ENCODE measurements at places on chromosomes 11 and 22.

- DNase-seq: no peak
Observed at GRCh38 chr11:120858740-120859139, 165.2 kb upstream of the TBCEL start.

GRCh38 chr11:120522021-120522420 is 10.5 kb downstream of the GRIK4 start:
- DNase-seq: no peak

GRCh38 chr22:36329254-36330078 is 58.3 kb downstream of the MYH9 start:
- no peak for DNase-seq

DNA sequence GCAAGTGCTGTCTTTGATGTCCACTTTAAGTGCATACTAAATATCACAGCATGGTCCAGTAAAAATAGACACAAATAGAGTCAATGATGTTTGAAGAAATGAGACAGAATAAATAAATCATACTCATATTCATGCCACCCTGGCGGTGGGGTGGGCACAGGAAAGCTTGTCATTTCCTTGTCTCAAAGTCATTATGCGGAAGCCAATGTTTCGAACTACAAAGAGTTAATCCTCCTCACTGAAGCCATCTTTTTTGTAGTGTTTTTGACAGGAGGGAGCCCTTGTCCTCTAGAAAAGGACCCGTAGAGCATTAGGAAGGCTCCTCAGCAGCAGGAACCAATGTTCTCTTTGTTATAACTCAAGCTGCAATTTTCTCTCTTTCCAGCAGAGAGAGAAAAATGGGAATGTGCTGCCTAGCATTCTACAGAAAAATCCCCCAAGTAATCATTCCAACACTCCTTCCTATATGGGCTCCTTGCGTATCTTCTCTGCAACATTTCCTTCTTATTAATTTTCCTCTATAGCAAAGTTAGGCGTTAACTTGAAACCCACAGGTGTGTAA is 30.6 kb downstream of the SC5D start:
- no peak for DNase-seq

GRCh38 chr22:44097263-44098020 is 73.3 kb downstream of the PARVB start:
- no peak for DNase-seq

- DNase-seq: no peak
Observed at GRCh38 chr11:128766591-128767081, 72.8 kb downstream of the FLI1 start.

GRCh38 chr11:18395735-18396504 is 1.6 kb downstream of the LDHA start:
- peak; percentile 97 for DNase-seq

- DNase-seq: peak; percentile 35
Observed at GRCh38 chr11:44893846-44894617, 56.7 kb downstream of the TP53I11 start.

- DNase-seq: no peak
Observed at GRCh38 chr11:35859301-35859700, 84.6 kb upstream of the LDLRAD3 start.

DNA sequence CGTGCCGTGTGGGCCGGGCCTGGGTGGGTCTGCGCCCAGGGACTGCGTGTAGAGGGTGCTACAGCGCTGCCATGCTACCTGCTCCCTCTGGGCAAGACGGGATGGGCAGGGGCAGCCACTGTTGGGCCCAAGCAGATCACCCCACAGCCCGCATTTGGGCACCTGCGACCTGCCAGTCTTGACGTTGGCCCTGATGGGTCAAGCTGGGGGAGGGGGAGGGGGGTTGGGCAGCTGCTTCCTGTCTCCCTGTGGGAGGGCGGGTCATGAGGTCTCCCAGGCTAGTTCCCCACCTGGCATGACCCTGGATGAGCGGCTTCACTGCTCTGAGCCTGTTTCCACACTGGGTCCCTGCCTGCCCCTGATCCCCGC is 2.8 kb upstream of the RPS19BP1 start:
- no peak for DNase-seq

- no peak for DNase-seq
Observed at GRCh38 chr11:15153231-15153630, 38.5 kb downstream of the INSC start.

DNA sequence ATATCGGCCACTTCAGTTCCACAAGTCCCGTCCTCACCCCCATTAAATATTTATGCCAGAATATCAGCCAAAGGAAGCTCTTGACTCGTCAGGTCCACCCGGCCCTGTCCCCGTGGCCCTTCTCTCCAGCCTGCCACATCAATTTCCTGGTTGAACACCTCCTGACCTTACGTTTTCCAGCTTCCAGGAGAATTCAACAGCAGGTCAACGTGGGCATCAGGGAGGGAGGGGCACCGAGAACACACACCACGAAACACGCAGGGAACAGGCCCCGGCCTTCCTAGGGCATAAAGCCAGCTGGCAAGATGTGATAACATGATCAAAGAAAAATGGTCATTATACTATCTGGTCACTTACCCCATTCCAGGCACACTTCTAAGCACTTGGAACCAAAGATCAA is 15.3 kb downstream of the SULT4A1 start:
- DNase-seq: no peak

DNA sequence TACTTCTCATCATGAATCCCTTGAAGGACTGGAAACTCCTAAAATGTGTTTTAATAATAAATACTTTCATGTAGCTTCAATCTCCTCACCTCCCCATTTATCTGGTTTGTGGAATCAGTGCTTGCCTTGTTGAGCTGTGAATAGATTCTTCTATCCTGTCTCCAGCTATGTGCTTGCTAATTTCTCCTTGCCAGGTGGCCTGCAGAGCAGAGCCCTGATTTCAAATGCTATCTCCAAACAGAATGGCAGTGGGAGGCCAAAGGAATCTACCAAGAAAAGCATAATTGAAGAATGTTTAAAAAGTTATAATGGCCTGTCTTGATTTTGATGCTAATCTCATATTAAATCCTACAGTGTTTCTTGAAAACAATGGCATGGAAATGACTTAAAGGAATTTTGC is 309.3 kb upstream of the CHORDC1 start:
- DNase-seq: no peak

DNA sequence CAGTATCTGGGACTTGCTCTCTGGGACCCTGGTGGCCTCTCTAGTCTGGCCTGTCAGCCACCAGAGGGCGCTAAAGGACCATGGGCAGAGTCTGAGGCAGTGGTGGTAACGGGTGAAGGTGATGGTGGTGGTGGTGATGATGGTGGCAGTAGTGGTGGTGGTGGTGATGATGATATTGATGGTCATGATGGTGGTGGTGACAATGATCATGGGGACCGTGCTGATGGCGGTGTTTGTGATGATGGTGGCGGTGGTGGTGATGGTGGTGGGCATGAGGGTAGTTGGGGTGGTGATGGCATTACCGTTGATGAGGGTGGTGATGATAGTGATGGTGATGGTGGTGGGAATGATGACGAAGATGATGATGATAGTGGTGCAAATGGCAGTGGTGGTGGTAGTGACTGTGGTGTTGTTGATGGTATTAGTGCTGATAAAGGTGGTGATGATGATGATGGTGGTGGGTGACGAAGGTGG is 16.0 kb downstream of the TRPM5 start:
- no peak for DNase-seq

DNA sequence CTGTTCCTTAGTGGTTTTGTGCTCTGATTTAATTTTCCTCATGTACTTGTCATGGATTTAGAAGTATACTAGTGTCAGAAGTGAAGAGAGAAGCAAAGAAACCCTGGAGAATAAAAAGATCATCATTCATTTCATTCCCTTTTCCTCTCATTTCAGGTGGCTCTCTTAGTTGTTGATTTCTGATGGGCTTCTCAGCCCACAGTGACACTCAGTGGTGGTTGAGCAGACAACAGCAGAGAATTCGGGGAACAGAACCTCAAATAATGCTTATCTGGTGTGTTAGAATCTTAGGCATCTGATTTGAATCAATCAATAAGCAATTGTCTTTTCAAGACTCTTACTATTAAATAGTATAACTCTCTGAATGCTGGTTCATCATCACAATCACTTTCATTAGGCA is 1289.4 kb downstream of the FAM181B start:
- DNase-seq: no peak

DNA sequence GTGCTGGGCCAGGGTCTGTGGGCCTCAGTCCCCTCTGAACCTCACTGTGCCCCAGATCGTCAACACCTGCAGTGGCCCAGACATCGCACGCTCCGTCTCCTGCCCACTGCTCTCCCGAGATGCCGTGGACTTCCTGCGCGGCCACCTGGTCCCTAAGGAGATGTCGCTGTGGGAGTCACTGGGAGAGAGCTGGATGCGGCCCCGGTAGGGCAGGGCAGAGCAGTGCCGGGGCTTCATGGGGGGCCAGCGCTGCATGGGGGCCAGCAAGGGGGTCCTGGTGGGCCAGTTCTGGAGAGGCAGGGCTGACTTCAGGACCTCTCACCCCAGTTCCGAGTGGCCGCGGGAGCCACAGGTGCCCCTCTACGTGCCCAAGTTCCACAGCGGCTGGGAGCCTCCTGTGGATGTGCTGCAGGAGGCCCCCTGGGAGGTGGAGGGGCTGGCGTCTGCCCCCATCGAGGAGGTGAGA is 16.3 kb downstream of the EPS8L2 start:
- no peak for DNase-seq

DNA sequence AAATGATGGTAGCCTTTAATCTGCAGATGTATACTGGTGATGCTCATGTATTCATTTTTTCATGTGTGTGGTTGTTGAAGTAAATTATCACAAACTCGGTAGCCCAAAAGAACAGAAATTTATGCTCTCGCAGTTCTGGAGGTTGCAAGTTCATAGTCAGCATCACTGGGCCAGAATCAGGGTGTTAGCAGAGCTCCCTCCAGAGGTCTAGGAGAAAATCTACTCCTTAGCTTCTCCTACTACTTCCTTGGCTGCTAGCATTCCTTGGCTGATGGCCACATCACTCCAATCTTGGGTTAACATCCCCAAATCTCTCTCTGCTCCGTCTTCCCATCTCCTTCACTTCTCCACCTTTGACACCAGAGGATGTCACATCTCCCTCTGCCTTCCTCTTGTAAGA is 45.3 kb upstream of the GALNT18 start:
- no peak for DNase-seq

- DNase-seq: no peak
Observed at GRCh38 chr11:109783840-109784239, 309.4 kb upstream of the ZC3H12C start.

DNA sequence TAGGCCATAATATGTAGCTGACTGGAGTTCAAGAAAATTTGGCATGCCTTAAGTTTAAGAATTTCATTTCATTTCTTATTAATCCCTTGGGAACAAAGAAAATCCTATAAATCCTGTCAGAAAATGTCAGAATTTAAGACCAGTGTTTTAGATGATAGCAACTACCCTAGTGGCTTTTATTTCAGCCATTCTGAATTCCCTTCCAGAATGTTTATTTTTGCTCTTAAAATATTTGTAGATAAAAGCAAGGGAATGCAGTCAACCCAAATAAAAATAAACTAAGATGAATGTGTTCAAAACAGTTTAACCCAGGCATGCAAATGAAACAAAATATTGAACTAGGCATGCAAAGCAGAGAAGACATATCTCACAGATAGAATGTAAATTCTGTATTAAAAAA is 356.9 kb upstream of the LRRC4C start:
- DNase-seq: no peak

DNA sequence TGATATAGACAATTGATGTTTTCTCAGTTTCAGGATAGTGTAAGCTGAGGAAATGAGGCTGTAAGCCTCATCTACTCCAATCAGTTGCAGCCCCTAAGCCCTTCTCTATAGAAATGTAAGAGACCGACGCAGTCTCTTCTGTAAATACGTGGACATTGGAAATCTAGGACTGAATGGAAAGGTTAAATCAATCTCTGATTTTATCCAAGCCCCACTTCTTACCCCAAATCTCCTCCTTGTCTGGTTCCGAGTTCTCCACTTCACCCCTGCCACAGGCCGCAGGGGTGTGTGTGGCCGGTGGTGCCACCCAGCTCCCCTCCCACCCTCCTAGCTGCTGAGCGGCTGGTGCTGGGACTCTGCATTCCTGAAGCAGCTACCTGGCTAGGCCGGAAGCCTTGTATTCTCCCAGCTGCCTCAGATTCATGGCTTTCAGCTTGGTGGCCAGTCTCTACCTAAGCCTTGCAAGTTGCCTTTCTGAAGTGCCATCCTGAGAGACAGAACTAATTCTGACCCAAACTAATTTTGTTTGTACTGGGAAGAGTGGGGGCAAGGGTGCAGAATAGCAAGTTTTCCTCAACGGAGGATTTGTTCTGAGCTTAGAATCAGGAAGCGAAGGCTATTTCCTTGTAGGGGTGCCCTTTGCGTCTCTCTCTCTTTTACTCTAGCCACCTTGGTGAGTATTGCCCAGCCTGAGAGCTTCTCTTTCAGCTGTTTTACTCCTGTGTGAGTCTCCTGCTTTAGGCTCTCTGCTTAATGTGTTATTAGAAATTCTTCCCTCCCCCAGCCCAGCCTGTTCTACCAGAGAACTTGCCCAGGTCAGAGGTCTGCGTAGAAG is 749 bp downstream of the VWA5A start:
- no peak for DNase-seq

GRCh38 chr11:12114193-12115033 is 4.0 kb downstream of the MICAL2 start:
- no peak for DNase-seq

DNA sequence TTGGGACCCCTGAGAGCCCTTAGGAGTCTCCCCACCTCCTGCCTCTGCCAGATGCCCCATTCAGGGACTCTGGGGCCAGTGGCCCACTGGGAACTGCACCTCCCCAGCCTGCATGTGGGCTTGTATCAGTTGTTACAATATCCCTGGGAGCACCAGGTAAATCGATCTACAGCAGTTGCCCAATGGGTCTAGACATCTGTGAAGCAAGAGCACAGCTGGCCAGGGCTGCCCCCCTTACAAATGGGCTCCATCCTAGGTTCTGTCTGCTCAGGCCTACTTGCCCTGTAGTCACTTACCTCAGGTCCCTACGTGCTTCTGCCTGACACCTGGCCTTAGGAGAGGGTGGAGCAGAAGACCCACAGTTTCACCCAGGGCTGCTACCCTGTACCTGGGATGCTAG is 62.7 kb downstream of the HIRA start:
- DNase-seq: no peak

GRCh38 chr11:19694796-19695345 is 17.8 kb upstream of the NAV2 start:
- no peak for DNase-seq

GRCh38 chr11:86747801-86748200 is 52.5 kb upstream of the PRSS23 start:
- DNase-seq: no peak

DNA sequence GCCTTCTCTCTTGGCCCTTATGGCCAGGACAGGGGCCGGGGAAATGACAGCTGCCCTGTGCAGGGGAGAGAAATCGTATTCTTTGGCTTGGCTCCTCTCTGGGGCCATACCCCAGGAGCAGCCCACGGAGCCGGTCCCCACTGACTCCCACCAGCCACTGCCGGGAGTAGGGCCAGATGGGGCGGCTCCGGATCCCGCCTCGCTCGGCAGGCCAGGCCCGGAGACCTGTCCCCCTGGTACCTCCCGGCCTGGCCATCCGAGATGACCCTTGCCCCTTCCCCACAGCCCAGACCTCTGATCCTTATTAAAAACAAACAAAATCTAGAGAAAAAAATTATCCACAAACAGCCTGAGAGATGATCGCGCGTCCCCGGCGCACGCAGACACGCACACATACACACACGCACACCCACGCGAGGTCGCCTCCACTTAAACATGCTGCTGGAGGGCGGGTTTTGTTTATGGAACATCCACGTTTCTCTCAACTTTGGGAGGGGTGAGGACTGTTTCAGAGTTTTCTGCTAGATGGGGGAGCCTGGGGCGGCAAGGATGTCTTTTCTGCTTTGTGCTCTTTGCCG is 59.1 kb downstream of the IGLL1 start:
- no peak for DNase-seq

All from C1 segment of cervical spinal cord (tissue), 14 donors.